Daoy (cell line): ENCODE measurements at places on chromosomes 4 and X.
A peak's percentile ranks its signal among the peaks of the same experiment; 100 is the strongest.

DNA sequence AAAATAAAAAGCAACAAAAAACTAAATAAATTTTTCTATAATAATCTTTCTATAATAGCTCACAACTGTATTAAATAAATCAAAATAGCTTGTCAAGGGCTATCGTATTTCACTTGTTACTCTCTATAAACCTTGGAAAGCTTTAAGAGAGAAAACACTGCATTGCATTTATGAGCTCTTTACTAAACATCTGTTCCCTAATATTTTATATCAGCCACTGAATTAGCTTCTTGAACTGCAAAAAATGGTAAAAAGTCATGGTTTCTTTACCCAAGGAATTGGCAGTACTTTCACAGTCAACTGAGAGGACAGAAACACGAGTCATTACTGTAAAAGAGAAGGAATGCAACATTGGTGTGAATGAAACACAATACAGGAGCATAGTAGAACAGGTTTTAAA lies 671.2 kb downstream of the PCDH18 start:
- DNase-seq: no peak

- DNase-seq: no peak
Observed at GRCh38 chr4:177070533-177071058, 239.1 kb upstream of the NEIL3 start.

GRCh38 chr4:102988429-102989020 lies 31.0 kb downstream of the SLC9B1 start:
- DNase-seq: no peak

DNA sequence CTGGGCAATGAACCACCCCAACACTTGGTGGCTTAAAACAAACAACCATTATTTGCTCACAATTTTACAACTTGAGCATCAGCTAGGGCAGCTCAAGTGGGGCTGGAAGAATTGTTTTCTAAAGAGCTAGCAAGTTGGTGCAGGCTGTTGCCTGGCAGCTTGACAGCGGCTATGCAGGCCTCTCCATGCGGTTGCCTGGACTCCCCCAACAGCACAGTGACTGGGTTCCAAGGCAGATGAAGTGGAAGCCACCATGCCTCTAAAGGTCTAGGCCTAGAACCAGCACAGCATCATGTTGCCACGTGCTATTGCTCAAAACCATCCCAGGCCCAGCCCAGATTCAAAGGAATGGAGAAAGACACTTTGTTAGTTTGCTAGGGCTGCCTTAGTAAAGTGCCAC lies 114.8 kb downstream of the BCOR start:
- no peak for DNase-seq

- no peak for DNase-seq
Observed at GRCh38 chrX:134294548-134294947, 57.6 kb downstream of the CCDC160 start.

DNA sequence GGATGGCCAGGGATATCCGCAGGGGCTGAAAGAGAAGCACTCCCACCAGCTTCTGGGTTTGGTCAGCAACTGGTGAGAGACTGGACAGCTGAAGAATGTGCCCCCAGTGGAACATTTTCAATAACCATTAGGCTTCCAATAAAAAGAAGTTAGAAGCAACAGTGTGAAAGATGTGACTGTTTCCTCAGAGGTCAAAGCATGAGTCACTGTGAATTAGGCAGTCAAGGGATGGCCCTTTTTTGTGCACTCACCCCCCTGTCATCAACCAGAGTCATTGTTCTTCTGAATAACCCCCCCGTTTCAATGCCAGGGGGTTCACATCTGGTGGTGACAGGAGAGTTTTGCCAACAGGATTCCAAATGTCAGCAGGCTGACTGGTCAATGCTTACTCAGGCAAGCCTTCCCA lies 74.6 kb upstream of the SH3RF1 start:
- DNase-seq: peak; percentile 64

DNA sequence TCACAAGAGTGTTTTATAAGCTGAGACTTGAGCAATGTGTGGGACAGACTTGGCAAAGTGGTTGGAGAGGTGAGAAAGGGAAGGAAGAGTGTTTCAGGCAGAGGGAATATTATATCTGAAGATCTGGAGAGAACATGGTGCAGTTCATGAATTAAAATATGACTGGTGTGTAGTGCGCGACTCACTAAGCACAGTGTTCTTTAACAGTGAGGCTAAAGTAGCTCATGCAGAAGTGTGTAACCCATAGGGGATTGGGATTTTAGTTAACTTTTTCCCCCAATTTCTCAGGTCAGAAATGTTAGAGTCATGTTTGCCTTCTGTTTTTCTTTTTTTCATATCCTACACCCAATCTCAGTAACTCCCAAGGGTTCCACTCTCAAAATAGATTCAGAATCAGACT lies 9.7 kb downstream of the MTHFD2L start:
- DNase-seq: no peak

DNA sequence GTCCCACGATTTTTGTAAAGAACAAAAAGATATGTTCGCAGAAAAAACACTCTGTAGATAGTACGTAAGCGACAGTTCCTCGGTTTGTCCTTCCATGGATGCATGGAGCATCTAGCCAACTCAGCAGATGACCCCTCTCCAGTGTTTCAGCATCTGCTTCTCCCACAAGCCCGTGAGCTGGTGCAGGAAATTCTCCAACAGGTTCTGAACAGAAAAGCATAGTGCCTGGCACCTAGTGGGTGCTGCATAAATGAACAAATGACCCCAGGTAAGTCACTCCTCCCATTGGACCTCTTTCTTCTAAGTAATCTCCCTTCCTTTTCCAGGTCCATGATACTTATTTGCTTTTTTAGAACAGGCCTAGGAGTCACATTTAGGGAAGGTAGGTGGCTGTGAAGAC lies 966 bp upstream of the KIAA0232 start:
- no peak for DNase-seq

GRCh38 chr4:103361926-103362325 lies 163.8 kb upstream of the CENPE start:
- DNase-seq: no peak
